ENCODE measurements at places on chromosomes 12 and 14.

- no peak for DNase-seq
These were observed 369.3 kb downstream of the ETNK1 start for GRCh38 chr12:22994316-22994675.

DNA sequence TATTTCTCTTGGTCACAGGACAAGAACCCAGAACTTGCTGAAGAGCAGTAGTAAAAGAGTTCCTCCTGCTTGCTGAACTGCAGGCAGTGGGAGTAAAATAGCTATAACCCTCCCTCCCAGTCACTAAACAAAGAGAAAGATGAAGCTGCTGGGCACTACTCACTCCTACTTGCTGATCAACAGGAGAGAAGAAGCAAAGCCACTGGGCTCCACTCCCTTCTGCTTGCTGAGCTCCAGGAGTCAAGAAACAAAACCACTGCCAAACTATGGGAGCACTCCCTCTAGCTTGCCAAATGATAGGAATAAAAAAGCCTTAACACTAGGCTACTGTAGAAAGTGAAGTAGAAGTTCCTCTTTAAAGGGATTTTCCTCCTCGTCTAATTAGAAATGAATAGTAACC, 155.3 kb downstream of the RASSF9 start:
- no peak for DNase-seq

DNA sequence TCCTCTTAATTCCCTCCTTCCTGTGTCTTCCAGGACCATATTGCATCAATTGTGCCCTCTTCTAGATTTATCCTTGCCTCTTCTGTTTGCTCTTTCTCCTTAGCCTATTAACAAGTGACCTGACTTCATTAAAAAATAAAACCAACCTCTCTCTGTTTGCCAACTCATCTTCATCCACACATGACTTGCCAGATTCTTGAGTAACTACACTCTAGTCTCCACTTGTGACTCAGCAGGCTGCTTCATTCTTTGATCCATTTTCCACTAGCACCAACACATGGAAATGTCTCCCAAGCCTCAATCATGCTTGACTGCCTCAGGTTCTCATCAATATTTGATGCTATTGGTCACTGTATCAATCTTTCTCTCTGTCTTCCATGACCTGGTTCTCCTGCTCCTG, 492.4 kb upstream of the TMPO start:
- DNase-seq = no peak

DNA sequence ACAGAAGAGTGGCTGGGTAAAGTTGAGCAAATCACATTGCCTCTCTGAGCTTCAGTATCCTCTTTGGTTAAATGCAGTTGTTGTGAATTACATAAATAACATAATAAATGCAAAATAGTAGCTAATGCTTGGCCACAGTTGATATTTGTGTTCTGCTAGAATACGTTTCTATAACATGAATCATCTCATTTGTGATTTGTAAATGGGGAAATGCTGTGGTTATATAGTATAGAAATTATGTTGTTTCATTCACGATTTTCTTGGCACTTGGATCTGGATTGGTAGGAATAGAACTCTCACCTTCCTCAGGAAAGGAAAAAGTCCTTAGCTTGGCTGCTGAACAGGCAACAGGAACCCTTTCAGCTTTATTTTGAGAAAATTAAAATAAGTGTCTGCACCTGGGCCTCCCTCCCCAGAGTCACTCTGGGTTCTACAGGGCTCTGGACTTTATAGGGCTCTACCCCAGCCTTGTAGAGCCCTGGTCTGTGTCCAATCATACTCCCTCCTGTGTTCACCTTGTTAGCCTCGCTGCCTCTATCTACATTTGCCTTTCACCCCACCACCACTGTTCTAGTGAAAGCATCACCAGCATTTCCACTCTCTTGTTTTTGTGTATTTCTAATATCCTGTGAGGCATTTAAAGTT, 107.7 kb upstream of the BCAT1 start:
- no peak for DNase-seq

DNA sequence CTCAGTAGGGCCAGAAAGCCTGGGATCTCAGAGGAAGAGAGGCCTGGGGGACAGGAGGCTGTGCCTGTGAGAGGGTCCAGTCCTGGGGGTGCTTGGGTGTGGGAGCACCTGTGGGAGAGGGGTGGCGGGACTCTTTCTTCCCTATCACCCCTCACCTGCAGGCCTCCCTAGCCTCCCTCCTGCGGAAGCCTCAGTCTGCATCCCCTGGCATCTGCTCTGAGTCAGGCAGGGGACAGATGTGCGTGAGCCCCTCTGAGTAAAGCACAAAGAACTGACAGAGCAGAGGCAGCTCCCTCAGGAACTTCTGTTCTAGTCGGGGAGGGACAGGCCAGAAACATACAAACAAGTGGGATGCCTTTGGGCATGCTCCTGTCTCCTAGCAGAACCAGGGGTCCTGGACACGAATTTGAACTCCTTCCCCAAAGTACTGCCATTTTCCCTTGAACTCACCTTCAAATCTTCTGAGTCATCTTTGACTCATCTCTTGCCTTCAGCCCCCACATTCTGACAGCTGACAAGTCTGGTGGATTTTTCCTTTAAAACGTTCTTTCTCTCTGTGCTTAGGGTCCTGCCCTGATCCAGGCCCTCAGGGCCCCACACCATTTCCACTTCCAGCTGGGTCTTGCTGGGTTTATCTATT, 8.5 kb upstream of the HSP90AA1 start:
- DNase-seq = no peak

GRCh38 chr12:114340231-114340630, 65.7 kb downstream of the TBX5 start:
- no peak for DNase-seq

DNA sequence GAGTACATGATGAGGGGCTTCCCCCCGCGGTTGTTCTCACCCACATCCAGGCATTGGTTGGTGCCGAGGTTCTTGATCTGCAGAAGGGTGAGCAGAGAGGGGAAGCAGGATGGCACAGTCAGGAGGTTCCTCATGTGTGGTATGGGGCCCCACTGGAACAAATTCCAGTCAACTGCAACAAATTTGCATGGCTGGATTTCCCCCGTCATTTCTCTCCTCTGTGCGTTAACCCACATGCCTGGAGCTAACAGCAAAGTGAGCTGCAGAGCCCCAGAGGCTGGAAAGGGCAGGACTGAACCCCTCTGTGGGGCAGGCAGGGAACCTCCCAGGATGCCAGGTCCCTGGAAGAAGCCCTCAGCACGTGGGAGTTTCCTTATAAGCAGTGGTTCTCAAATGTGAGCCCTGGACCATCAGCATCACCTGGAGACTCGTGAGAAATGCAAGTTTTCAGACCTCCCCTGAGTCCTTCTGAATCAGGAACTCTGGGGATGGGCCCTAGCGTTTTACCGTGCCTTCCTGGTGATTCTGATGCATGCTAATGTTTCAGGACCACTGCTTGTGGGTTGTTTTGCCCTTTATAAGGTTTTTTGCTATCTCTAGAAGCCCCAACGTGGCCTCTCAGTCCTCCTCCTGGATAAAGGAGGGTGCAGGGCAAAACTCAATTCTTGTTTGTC, 11.0 kb upstream of the CELA1 start:
- DNase-seq = no peak

GRCh38 chr12:22935090-22935489, 310.1 kb downstream of the ETNK1 start:
- DNase-seq = no peak

DNA sequence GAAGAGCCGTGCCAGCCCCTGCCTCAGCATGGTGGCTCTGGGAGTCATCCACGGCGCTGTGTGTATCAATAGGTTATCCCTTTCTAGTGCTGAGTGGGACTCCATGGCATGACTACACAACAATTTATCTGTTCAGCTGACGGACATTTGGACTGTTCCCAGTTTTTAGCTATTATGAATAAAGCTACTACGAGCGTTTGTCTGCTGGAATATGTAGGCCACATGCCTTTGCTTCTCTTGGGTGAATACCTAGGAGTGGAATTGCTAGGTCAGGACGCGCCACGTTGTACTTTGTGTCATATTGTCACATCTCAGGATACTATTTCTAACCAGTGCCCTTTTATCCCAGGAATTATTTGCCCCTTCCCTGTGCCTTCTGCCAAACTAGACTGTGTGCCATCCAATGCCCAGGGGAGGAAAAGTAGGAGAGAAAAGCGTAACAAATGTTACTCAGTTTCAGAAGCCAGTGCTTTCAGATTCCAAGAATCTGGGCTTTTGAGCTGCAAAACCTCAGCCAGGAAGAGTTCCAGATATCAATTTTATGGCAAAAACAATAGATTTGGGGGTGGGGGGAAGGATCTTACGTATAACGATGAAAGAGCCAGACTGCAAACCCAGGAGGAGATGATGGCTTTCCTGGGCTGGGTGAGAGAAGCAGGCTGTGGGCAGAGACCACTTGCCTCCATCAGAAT, 62.5 kb upstream of the NCOR2 start:
- no peak for DNase-seq

- DNase-seq = no peak
These were observed 246.7 kb upstream of the FKBP4 start for GRCh38 chr12:2548081-2548480.
